ENCODE measurements at places on chromosomes 2 and 18.

DNA sequence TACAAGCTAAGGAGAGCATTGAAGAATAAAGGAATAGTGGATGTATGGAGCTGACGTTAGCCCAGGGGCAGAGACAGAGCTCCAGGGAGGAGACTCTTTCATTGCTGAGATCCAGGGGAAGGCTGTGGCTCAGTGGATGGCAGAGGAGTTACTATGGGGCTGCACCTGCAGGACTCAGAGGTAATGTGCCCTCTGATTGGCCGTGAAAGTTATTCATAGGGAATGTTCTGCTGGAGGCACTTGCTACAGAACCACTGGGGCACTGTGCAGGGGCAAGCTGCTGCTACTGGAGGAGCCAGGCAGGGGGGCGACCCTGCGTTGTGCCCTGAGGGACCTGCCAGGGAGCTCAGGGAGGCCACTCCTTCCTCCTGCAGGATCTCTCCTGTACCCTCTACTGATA, 199.2 kb downstream of the PTPRM start:
- DNase-seq = no peak

DNA sequence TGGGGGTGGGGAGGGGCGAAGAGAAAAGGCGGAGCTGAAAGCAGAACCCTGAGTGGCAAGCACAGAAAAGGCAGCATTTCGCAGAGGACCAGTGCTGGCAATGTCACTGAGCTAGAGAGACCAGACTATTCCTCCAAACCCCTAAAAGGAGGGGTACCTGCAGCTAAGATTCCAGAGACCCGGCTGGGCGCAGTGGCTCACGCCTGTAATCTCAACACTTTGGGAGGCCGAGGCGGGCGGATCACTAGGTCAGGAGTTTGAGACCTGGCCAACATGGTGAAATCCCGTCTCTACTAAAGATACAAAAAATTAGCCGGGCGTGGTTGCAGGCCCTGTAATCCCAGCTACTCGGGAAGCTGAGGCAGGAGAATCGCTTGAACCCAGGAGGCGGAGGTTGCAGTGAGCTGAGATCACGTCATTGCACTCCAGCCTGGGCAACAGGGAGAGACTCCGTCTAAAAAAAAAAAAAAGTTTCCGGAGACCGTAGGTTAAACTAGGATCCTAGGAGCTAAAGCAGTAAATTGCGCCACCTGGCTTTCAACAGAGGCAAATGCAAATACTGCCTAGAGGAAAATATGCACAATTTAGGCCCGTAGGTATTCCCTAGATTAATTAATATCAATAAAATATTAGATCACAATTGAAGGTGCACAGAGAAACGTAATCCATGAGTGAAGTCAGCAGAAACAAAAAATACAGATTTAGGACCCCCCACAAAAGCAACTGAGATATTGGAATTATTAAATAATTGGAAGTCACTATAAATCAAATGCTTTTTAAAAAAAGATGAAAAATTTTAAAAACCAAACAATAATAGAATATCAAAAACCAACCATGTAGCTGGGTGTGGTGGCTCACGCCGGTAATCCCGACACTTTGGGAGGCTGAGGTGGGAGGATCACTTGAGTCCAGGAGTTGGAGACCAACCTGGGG, 4.9 kb downstream of the UCN start:
- DNase-seq = no peak

GRCh38 chr18:26741048-26741447, 124.5 kb downstream of the AQP4 start:
- no peak for DNase-seq

- no peak for DNase-seq
Observed at GRCh38 chr18:12943215-12943614, 4.6 kb upstream of the SEH1L start.

GRCh38 chr18:79578396-79579260, 101.0 kb upstream of the CTDP1 start:
- no peak for DNase-seq

DNA sequence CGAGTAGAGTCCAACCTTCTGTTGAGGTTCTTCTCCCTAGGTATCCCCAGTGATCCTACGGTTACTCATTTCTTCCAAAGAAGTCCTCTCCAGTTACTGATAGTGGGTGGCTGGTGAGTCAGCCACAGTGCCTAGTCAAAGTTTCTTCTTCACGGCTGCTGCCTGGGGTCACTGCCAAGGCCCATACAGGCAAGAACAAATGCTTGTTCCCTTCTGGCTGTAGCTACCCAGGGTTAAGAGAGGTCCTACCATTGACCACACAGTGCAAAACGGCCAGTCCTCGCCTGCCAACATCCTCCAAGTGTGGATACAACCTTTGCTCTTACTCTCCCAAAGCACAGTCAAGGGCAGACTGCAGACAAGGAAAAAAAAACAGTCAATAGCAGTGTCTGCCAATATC, 2.9 kb upstream of the PTPN4 start:
- DNase-seq = no peak
